ENCODE measurements at places on chromosomes 2 and 18.

- no peak for DNase-seq
Measured at GRCh38 chr2:181575024-181575649, 81.8 kb downstream of the CERKL start.

GRCh38 chr2:5740817-5741216 is 48.6 kb downstream of the SOX11 start:
- no peak for DNase-seq

DNA sequence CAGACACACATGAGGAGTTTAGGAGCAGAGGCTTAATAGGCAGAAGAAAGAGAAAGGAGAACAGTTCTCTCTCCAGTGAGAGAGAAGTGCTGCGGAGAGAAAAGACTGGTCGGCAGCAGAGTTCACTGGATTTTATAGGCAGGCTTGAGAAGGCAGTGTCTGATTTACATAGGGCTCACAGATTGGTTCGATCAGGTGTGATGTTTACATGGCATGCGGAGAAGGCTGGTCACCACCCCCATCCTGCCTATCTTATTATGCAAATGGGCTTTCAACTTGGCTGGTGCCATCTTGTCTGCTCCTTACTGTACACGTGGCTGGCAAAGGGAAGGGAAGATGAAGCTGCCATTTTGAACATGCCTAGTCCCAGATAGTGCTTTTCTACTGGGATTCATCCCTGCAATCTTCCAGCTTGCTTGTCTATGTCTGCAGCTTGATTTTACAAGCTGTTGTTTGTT is 113.4 kb downstream of the AP1S3 start:
- DNase-seq: no peak

- no peak for DNase-seq
Measured at GRCh38 chr2:16674154-16674553, 8.5 kb upstream of the CYRIA start.

DNA sequence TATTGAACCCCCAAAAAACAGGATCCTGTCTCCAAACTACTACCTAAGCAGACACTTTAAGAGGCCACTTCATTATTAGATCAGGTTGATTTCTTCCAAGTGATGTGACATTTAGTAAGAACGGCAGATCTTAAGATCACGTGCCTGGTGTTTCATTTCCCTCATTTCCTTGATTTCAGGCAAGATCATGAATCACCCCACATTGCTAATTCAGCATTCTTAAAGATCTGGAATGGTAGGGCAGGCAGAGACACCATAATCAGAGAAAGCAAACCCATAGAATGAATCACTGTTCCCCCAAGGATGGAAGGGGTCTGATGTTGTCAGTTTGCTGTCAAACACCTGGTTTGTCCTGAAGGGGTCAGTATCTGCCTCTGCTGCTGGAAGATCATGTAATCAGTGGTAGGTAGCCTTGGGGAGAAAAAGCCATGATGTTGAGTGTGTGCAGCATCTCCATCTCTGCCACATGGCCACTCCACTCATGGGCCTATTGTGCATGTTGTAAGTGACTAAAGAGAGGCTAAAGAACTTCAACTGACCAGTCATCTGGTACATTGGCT is 133.9 kb downstream of the ARHGAP15 start:
- DNase-seq: no peak

- DNase-seq: no peak
Measured at GRCh38 chr18:2683055-2683454, 27.5 kb downstream of the SMCHD1 start.

- no peak for DNase-seq
Measured at GRCh38 chr2:727071-727470, 49.9 kb upstream of the TMEM18 start.

DNA sequence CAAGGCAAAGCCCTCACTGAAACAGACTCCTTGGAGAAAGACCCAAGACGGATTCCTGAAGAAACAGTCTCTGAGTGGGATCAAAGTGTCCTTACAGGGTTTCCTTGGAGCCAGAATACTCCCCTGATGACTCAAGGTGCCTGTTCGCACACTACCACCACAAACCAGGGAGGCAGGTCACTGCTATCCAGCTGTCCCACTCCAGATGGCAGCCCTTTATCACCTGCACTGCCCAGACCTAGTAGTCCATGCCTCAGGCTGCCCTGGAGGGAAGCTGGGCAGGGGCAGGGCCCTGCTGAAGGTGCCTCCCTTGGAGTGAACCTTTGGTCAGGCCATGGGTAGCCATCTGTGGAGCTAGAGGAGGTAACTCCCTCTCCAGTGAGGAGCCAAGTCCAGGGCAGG is 34.1 kb downstream of the TRABD2A start:
- no peak for DNase-seq

- no peak for DNase-seq
Measured at GRCh38 chr18:28766721-28767120, 589.8 kb upstream of the CDH2 start.

- DNase-seq: no peak
Measured at GRCh38 chr2:233079953-233080835, 20.1 kb downstream of the INPP5D start.

GRCh38 chr2:226544596-226545210 is 254.9 kb downstream of the IRS1 start:
- DNase-seq: no peak

GRCh38 chr2:234102112-234102511 is 51.6 kb downstream of the SPP2 start:
- no peak for DNase-seq

DNA sequence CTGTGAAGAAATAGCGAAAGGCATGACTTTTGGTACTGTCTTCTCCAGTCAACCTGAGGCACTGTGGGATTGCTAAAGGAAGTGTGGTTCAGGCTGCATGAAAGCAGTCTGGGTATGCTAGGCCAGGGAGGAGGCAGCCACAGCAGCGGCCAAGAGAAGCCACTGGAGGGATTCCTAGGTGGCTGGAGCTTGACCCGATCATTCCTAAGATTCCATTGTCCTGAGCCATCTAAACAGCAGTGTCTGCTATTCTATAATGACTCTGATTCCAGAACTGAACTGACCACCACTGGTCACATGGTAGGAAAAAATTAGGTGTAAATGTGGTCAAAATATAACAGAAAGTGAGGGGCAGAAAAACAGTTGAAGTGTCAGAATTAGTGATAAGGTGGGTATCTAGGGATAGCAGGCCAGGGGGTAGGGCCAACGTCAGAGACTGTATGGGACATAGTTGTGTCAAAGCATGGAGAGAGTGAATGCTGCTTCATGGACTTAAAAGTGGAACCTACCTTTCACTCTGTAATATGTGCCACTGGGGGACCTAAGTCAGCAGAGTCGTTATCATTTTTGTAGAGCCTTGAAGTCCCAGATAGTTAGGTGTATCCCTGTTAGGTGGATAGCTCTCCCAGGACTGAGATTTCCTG is 204.6 kb downstream of the CTNNA2 start:
- no peak for DNase-seq

DNA sequence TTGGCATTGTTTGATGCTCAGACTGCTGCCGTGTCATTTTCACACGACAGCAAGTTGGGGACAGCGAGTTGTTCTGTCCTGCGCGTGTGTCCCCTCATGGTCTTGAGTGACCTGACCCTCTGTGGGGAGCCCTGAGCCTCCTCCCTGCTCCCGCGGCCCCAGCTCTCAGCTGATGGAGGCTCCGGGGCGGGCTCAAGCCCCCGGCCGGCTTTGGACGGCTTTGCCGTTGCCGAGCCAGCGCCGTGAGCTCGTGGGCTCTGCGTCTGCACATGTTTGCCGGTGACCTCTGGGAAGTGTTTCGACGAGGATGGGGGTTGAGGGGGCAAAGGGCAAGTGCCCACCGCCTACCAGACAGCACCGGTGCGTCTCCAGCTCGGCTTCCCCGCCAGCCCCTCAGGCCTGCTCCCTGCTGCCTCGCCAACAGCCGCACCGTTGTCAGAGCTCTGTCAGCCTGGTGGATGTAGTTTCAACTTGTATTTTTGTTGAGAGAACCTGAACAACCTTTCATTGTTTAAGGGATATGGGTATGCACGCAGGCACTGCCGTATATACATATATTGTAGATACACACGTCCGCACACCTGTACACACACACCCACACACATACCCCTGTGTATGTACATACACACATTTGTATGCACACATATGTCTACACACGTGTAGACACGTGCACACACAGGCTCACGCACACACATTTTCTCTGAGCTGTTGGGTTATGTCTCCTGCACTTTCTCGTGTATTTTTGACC is 13.7 kb downstream of the PDCD1 start:
- no peak for DNase-seq

GRCh38 chr2:166802475-166802874 is 85.8 kb upstream of the XIRP2 start:
- no peak for DNase-seq

GRCh38 chr2:48114256-48114655 is 208.0 kb upstream of the FBXO11 start:
- DNase-seq: peak; percentile 62

- no peak for DNase-seq
Measured at GRCh38 chr2:156405586-156405985, 30.6 kb upstream of the GPD2 start.

GRCh38 chr2:9311488-9311887 is 104.9 kb downstream of the ASAP2 start:
- DNase-seq: no peak

- no peak for DNase-seq
Measured at GRCh38 chr2:178530131-178530530, 49.9 kb downstream of the PLEKHA3 start.

DNA sequence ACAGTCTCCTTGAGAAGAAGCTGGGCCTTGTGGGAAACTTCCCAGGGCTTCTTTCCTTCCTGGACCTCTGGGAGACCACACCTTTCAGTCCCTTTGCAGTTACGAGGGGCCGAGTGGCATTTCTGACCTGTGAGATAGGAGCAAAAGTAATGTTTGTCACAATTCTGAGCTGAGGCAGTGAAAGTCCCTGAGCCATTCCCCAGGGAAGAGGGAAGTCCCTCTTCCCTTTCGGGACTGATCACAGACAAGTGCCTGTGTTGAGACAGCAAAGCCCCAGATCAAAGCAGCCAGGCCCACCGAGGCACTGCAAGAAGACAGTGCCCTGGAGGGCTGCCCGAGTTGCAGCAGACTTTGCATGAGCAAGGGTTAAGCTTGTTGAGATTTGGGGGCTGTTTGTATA is 41.9 kb downstream of the RHOB start:
- DNase-seq: no peak

- DNase-seq: no peak
Measured at GRCh38 chr18:55753643-55754263, 165.8 kb upstream of the TCF4 start.

- no peak for DNase-seq
Measured at GRCh38 chr2:44941551-44942234, at the start of gene SIX3. Gene SIX3 (plus strand): TSS chr2:44941702. CDS start chr2:44942105, 403 bp downstream.

Data from hematopoietic multipotent progenitor cell treated with erythropoietin and hydrocortisone succinate and interleukin-3 and kit ligand, for 17 days (in vitro differentiated cells).